Left kidney (tissue), 8 donors: ENCODE measurements at places on chromosomes 16 and 17. TPM values are rescaled to one million over a fixed set of nuclear protein-coding genes. Genes with fewer than 3 reads are reported as not detected.
A peak's percentile ranks its signal among the peaks of the same experiment; 100 is the strongest.

- DNase-seq = no peak
These were observed 184.4 kb downstream of the SNX29 start for GRCh38 chr16:12160815-12161550.

The PAQR4 gene
- polyA plus RNA-seq = 9.6 TPM

- no peak for DNase-seq
These were observed 78.9 kb upstream of the RPH3AL start for GRCh38 chr17:431494-431893.

The CCL4 gene
- polyA plus RNA-seq = 1.7 TPM

The PLSCR3 gene
- polyA plus RNA-seq = 27.8 TPM

The IKZF3 gene
- polyA plus RNA-seq = 0.37 TPM

GRCh38 chr16:76956841-76957240 lies 234.1 kb upstream of the MON1B start:
- no peak for DNase-seq

The IGF2BP1 gene
- polyA plus RNA-seq = 32.9 TPM

GRCh38 chr16:89366561-89367537 lies 123.5 kb downstream of the ANKRD11 start:
- no peak for DNase-seq

DNA sequence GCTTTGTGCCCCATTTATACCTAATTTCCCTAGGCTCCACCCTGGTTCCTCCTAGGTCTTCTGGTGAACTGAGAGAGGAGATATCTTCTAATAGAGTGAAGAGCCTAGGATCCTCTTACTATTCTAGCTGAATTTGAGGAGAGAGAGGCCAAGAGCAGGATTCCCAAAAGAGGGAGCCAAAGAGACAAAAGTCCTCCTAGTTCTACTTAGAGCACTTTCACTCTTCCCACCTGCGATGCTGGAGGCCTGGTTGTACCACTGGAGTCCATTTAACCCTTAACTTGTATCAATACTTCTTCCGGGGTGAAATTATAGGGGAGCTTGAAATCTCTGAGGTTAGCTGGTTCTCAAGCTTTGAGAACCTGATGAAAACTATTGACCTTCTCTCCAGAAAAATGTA lies 3.4 kb upstream of the SSH2 start:
- no peak for DNase-seq

GRCh38 chr17:48132385-48132784 lies 24.8 kb downstream of the SNX11 start:
- DNase-seq = no peak

The RNF166 gene
- polyA plus RNA-seq = 15.3 TPM

- DNase-seq = no peak
These were observed 10.2 kb downstream of the CLUH start for GRCh38 chr17:2701161-2701995.

The C16orf46 gene
- 1.9 TPM for polyA plus RNA-seq

DNA sequence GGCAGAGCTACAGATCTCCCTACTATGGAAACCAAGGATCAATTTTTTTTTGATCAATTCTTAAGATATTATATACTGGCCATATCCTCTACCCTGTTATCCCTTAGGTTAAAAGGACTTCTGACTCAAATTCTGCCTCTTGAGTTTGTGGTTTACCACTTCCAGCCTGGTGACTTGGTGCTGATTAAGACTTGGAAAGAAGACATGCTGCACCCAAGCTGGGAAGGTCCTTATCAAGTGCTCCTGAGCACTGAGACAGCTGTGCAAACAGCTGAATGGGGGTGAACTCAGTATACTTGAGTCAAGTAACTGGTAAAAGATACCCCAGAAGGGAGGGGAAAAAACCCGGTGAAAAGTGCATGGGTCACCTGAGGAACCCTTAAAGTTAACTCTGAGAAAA lies 20.5 kb upstream of the SPACA3 start:
- DNase-seq = no peak

The IRF8 gene
- polyA plus RNA-seq = 5.4 TPM

- peak; percentile 78 for DNase-seq
These were observed 15.0 kb upstream of the SCIMP start for GRCh38 chr17:5249615-5250014.

The PTX4 gene
- not detected for polyA plus RNA-seq

The KIF18B gene
- 19.7 TPM for polyA plus RNA-seq

GRCh38 chr17:81987161-81987770 lies 9.8 kb downstream of the ASPSCR1 start:
- no peak for DNase-seq

- DNase-seq = no peak
These were observed 89.5 kb downstream of the CLEC16A start for GRCh38 chr16:11033629-11034420.

DNA sequence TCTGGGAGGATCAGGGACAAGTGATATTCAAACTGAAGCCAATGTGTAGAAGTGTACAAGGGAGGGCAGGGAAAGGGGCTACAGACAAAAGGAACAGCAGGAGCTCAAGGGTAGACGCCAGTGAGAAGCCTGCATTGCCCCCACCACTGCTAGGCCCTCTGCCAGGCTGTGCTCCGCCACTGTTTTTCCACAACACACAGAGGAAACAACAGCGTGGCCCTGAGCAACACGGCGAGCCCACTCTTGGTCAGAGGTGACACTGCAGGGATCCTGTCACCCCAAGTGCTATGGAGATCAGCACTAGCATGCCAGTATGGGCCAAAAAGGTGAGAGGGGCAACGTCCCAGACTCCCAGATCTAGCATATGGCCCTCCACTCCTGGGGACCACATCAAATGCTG lies 23.4 kb downstream of the MYO18A start:
- no peak for DNase-seq

GRCh38 chr16:7456211-7456610 lies 123.6 kb downstream of the RBFOX1 start:
- DNase-seq = peak; percentile 62

The IRX3 gene
- polyA plus RNA-seq = 20.1 TPM
